ENCODE measurements at places on chromosomes 4 and X. TPM values are rescaled to one million over a fixed set of nuclear protein-coding genes. Genes with fewer than 3 reads are reported as not detected.

Gene NSG1
- 1.6 TPM for total RNA-seq

GRCh38 chr4:116839826-116840225, 245.6 kb downstream of the TRAM1L1 start:
- DNase-seq, result no peak

DNA sequence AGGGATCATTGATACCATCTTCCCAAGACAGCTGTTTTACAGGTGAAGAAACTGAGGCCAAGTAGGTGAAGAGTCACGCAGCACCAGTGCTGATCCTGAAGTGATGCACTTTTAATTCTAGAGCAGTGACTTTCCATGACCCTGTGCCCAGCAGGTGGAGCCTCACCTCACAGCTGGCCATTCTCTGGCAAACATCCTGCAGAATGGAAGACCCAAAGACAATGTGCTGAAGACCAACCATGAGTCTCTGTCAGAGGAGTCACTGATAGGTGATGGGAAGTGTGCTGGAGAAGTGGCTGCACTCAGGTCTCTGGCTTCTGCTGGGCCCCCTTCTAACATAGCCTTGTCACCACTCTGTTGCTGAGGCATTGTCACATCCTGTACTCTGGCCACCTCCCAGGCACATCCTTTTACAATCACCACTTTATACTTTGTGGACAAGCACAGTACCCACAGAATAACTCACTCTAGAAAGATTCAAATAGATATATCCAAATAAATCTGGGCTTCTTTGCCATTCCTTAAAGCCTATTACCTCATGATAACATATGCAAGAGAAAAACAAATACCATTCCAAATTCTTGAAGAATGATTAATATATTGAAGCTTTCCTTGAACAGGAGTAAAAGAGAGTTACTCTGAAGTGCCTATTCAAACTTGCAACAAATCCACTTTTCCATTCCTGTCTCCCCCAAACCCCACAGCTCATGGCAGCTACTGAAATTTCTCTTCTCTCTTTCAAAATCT, 64.1 kb upstream of the SCOC start:
- DNase-seq, result no peak

DNA sequence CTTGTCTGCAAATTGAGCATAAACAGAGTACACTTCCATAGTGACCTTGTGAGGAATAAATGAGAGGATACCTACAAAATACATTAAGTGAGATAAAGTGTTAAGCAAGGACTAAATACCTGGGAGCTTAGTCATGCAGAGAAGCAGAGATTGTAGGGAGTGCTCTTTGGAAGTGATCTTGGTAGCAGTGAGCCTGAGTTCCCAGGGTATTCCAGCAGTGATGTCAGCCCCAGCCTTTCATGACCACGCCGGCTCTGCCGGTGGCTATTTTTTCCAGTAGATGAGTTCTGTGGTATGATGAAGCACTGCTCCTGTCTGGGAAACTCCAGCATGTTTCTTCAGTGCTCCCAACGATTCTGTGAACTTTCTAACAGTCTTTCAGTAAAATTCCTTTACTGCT, 391.5 kb upstream of the IGFBP7 start:
- DNase-seq, result peak; percentile 31

DNA sequence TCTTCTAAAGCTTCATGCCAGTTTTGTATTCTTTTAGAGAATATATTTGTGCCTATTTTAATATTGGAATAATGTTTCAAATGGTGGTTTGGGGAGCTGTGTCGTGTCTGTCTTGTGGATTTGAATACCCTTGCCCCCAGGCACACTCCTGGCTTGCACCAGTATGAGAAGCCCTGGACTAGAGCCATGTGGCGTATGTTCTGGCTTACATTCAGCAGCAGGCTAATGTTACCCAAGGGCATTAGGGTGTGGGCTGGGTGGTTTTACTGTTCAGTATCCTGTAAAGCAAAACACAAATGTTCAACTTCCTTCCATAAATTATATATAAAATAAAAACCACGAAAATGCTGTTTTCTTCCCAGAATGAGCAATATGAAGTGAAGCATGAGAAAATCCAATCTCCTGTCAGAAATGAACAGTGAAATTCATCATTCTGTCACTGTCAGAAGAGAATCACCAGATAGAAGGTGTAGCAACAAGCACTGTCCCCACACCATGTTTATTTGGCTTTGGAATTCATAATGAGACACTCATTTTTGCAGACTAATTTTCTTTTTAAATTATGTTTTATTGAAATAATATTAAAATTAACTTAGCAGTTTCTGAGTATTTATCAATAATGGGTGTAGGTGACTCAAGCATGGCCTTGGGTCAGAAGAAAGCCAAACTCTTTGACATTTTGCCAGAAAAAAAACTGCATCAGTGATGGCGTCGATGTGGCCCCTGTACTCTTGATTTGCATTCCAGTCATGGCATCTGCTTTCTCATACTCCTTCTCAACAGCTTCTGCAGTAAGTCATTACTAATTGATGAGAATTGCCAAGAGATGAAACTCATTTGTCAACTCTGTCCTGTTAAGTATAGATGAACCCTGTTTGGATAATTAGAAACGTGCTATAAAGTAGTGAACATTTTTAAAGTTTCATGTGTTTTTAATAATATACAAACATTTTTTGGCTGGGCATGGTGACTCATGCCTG, 43.8 kb downstream of the WWC2 start:
- peak; percentile 42 for DNase-seq

DNA sequence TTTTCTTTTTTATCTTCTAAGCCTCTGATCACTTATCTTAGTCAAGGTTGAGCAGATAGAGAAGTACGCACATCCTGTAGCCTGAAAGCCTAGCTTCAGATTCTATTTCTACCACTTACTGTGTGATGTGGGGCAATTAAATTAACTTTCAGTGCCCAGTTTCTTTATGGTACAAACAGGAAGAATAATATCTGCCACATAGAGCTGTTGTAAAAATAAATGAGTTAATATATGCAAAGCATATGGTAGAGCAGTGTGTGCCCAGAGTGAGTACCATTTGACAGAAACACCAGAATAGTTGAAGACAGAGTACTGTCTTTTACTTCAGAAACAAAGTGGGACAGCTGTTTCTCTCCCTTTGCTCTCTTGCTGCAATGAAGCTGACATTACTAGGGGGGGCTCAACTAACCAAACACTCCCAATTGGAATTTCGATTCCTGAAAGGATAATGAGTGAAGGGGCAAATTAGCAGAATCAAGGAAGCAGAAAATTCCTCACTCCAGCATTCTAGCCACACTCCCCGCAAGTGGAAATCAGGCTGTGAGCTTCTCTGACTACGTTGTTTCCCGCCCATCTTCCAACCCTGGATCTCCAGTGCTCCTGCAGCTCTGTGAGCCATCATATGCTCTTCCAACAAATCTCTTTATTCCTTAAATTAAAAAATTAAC, 80.4 kb downstream of the MAPK10 start:
- no peak for DNase-seq

- no peak for DNase-seq
Observed at GRCh38 chr4:120034913-120035312, 31.7 kb downstream of the MAD2L1 start.

GRCh38 chr4:9845791-9846493, 64.5 kb downstream of the DRD5 start:
- DNase-seq, result no peak

Gene BEX2
- 23.6 TPM for total RNA-seq
